ENCODE measurements at places on chromosomes 5 and 9. TPM values are rescaled to one million over a fixed set of nuclear protein-coding genes. Genes with fewer than 3 reads are reported as not detected.

DNA sequence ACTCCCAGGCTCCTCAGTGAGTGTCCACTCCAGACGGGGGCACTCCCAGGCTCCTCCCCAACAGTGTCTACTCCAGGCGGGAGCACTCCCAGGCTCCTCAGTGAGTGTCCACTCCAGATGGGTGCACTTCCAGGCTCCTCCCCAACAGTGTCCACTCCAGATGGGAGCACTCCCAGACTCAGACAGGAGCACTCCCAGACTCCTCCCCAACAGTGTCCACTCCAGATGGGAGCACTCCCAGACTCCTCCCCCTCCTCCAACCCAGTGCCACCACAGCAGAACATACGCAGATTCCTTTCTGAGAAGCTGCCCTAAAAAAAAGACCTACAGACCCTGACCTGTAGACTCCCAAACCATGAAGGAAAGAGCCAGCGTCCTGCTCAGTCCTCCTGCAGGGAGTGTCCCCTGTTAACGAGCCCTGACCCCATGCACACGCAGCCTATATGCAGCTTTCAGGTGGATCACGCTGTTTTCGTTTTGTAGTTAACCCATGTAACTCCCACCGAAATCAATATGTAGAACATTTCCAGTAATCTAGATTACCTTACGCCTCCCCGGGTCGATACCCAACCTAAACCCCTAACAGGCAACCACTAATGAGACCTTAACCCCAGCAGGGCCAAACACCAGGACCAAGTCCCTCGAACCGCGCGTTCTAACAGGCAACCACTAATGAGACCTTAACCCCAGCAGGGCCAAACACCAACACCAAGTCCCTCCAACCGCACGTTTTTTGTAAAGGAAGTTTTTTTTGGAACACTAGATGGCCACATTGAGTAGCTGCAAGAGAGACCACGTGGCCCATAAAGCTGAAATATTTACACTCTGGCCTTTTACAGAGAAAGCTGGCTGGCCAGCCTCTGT is 15.7 kb downstream of the PNPLA7 start:
- H3K27me3 ChIP-seq, result no peaks in the 10 kb centered on the region
- DNase-seq, result peak; percentile 87
- peaks cover 24% of the 10 kb centered on the region for H3K36me3 ChIP-seq
- H3K4me1 ChIP-seq, result peaks cover 11% of the 10 kb centered on the region
- no peak overlapping the region for H3K27ac ChIP-seq

DNA sequence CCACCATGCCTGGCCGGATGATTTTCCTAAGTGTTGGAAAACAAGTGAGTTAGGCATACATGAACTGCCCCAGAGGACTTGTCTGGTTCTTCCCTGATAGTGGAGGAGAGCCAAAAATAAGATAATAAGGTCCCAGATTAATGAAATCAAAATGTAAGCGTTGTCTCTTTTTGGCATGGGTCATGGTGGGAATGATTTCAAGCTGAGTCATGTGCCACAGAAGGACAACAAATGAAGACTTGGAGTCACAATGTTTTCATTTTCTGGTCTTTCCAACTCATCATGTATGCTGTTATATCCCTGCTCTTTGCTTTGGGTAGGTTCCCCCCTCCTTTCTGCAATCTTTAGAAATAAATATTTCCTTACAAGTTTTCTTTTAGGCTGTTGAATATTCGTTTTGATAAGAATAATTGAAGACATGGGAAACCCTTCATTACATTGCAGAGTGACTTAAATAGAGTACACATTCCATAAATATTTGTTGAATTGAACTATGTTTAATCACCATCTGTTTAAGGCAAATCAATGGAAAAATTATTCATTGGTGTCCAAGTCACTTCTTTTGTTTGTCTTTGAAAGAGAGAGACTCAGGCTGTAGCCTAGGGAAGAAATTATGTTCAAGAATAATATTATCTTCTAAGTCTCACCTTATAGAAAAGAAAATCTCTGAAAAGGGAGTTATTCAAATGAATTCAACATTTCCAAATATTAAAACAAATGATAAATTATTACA is 196.3 kb downstream of the CSNK1G3 start:
- H3K27ac ChIP-seq, result no peak overlapping the region
- H3K4me3 ChIP-seq, result no peak overlapping the region
- no peaks in the 10 kb centered on the region for H3K36me3 ChIP-seq
- DNase-seq, result no peak

GRCh38 chr5:88503041-88503345 is 234.3 kb upstream of the TMEM161B start:
- H3K36me3 ChIP-seq, result no peaks in the 10 kb centered on the region
- peak overlapping the region; percentile 45 for H3K4me3 ChIP-seq
- peak; percentile 3 for DNase-seq

GRCh38 chr9:120348951-120349429 is 231.0 kb downstream of the CDK5RAP2 start:
- no peaks in the 10 kb centered on the region for H3K4me1 ChIP-seq
- no peak overlapping the region for H3K4me3 ChIP-seq
- peak; percentile 30 for DNase-seq

The RLN1 gene
- not detected for total RNA-seq

GRCh38 chr9:4259489-4259888 is 40.4 kb downstream of the GLIS3 start:
- no peak overlapping the region for H3K27ac ChIP-seq
- no peaks in the 10 kb centered on the region for H3K36me3 ChIP-seq
- no peaks in the 10 kb centered on the region for H3K4me1 ChIP-seq
- no peak overlapping the region for H3K4me3 ChIP-seq
- no peak for DNase-seq

GRCh38 chr9:1606253-1606652 is 408.9 kb upstream of the SMARCA2 start:
- H3K27ac ChIP-seq, result no peak overlapping the region
- no peak for DNase-seq
- no peak overlapping the region for H3K4me3 ChIP-seq
- H3K4me1 ChIP-seq, result no peaks in the 10 kb centered on the region

Measured in stomach (tissue), 19 donors.